ENCODE measurements at places on chromosomes 5 and 9.

DNA sequence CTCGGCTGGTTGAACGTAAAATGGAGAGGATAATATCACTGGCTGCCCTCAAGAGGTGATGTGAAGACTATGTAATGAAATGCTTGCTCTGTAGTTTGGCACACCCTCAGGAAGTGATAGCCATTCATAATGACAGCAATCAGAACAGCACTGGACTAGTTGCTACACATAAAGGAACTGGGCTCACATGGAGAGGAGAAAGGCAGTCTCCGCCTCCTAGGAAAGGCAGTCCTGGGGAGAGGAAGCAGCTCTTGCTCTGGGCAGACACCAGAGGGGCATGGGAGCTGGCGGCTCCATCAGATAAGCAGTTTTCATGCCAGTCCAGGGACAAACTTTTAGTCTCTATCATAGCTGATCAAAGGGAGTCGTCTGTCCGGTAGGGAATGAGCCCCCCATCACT lies 46.9 kb downstream of the ARHGEF37 start:
- peak; percentile 94 for DNase-seq

- DNase-seq: no peak
Measured at GRCh38 chr5:33684496-33685159, 207.2 kb downstream of the ADAMTS12 start.

DNA sequence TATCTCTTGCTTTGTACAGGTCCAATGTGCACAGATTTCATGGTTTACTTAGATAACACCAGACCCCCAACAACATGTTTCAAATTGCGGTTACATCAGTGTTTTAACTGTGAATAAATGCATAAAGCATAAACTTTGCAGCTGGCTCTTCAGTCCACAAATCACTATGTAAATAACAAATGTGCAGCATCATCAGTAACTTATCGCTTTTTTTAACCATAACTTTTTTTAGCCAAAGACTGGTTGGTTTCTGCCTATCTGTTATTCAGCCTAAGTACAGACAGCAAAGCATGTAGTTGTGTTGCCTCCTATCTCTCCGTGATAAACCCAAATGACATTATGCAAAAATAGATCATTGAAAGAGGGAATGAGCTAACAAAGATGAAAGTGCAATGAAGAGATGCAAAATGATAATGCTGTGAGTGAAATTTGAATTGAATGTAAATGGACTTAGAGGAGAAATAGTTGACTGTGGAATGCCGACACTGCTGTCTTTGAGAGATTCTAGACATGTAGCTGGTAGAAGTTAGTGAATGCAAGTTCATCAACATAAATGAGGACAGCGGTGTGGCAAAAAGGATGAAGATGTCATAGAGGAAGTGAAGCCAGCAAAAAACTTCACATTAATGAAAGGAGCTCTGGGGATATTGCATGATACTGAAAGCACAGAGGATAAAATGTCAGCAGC lies 108.8 kb downstream of the PDE8B start:
- no peak for DNase-seq

GRCh38 chr5:120533581-120533980 lies 69.5 kb downstream of the PRR16 start:
- no peak for DNase-seq

DNA sequence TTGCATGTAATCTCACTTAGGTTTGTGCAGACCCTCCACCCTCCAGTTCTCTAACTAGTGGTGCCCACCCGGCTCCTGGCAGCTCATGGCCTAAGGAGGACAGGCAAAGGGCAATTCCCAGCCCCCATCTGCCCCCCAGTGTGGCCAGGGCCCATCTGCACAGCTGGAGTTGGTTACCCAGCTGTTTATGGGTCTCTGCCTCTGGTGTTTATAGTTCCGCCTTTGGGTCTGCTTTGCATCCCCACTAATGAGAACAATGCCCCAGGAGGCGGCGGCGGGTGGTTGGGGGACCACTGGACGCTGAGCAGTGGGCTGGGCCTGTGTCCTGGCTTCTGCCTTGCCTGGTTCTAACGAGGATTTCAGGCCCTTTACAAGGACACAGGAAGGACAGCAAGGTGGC lies 62.4 kb downstream of the NDST1 start:
- no peak for DNase-seq

Measured in dermis microvascular lymphatic vessel endothelial cell (primary cell).